ENCODE measurements at places on chromosomes 5 and 9. TPM values are rescaled to one million over a fixed set of nuclear protein-coding genes. Genes with fewer than 3 reads are reported as not detected.
A peak's percentile ranks its signal among the peaks of the same experiment; 100 is the strongest.

Gene CCDC192
- total RNA-seq: not detected

Gene OTP
- total RNA-seq: not detected

Gene RAB3C
- total RNA-seq: 1.1 TPM

Gene FOXD4L5
- not detected for total RNA-seq

Gene MSMP
- not detected for total RNA-seq

Gene LECT2
- not detected for total RNA-seq

Gene CDX1
- total RNA-seq: 299 TPM

Gene MOCS2
- 27.8 TPM for total RNA-seq

Gene C9orf152
- total RNA-seq: 72.6 TPM

Gene MYOZ3
- 0.32 TPM for total RNA-seq

Gene MARCOL
- total RNA-seq: not detected

Gene PLAC8L1
- total RNA-seq: not detected

Gene TNC
- 5.0 TPM for total RNA-seq

Gene KIF27
- total RNA-seq: 4.0 TPM

GRCh38 chr9:68552700-68553476 lies 12.2 kb upstream of the TMEM252 start:
- no peak for DNase-seq

DNA sequence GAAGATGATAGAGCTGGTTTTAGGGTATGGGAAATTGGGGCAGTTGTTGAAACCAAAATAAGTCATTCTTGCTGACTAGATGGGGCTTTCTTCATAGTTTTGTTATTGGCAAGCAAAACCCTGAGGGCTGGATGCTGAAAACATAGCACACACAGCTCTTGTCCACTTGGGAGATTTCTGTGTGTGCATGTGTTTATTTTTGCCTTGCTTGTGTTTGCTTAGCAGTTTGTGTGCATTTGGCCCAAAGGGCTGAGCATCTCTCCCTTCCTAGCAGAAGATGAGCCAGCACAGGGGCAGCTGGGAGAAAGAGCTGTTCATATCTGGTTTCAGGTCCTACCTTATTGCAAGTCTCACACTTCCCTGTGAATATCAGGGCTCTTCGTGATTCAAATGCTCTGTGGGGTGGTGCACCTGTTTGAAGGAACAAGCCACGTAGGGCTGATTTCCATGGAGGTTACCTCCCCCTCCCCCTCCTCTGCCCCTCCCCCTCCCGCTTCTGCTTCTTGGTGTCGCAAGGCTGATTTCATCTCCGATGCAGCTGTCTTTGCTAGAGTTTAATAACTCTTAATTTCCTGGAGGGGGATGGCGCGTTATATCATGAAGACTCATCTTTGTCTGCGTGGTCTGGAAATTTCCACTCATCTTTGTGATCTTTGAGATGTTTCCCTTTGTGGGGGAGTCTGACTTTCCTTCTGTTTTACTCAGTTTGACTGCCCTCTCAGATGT lies 296.5 kb downstream of the ARHGAP26 start:
- no peak for DNase-seq

DNA sequence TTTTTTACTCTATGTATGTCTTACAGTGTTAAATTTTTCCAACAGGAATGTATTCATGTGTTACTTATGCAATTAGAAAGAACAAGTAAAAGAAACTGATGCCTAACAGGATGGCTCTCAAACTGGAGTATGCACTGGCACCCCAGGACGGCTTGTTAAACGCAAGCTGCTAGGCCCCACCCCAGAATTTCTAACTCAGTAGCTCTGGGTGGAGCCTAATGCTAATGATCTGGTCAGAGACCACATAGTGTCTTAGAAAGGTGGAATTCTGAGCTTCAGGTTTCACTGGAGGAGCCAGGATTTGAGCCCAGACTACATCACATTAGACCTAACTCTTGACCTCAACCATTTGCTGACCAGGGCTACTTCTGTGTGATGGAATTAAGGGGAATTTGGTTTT lies 34.4 kb downstream of the SHC3 start:
- DNase-seq: no peak

- DNase-seq: peak; percentile 31
These were observed 60.0 kb downstream of the ERAP1 start for GRCh38 chr5:96747720-96748119.

DNA sequence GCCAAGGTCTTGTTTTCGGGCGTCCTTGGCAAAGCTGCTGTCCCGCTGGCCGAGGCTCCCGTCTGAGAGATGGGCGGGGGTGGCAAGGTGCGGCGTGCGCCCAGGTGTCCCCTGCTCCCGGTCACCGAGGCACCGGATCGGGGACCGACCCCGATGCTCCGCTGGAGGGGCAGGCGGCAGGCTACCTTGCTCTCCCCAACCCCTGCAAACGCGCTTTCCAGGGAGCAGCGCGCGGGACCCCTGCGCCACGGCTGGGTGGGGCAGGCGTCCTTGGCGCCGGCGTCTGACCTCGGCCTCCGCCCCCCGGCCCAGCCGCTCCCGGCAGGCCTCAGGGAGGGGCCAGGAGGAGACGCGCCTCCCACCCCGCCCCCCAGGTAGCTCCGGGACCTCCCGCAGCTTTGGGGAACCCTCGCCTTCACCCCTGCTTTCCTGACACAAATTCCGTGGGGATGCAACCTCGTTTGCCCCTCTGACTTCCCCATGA lies 551 bp downstream of the N4BP3 start:
- no peak for DNase-seq

- no peak for DNase-seq
These were observed 219.7 kb downstream of the EBF1 start for GRCh38 chr5:158879993-158880392.

GRCh38 chr5:158485047-158485446 lies 614.7 kb downstream of the EBF1 start:
- no peak for DNase-seq

DNA sequence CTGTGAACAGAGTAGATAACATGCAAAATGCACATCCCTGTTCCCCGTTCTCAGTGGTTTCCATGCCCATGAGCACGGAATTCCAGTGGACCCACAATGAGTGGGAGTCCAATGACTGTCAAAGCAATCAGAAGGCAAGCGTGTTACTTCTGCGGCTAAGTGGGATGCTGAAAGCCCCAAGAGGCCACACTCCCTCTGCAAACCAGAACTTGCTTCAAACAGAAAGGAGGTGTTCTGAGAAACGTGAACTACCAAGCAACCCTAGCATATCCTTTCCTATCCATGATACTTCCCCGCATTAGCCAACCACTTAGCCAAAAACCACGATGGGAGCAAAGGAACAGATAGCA lies 21.7 kb upstream of the MVB12B start:
- no peak for DNase-seq

- DNase-seq: peak; percentile 49
These were observed 44.4 kb downstream of the PRKACG start for GRCh38 chr9:68969538-68969937.

- no peak for DNase-seq
These were observed 34.6 kb upstream of the SEMA4D start for GRCh38 chr9:89532478-89532877.

- DNase-seq: no peak
These were observed 34.4 kb downstream of the NCS1 start for GRCh38 chr9:130206579-130206978.

DNA sequence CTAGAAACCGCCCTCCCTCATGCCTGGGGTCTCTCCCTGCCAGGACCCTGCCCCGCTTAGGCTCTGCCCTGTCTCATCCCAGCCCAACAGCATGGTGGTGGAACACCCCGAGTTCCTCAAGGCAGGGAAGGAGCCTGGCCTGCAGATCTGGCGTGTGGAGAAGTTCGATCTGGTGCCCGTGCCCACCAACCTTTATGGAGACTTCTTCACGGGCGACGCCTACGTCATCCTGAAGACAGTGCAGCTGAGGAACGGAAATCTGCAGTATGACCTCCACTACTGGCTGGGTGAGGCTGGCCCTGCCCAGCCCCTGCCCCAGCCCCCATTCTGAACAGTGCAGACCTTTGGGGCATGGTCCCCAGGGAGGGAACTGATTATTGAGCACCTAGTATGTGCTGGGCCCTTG lies 33.9 kb downstream of the GSN start:
- DNase-seq: no peak

GRCh38 chr5:42813533-42813932 lies 1.8 kb upstream of the SELENOP start:
- DNase-seq: no peak

DNA sequence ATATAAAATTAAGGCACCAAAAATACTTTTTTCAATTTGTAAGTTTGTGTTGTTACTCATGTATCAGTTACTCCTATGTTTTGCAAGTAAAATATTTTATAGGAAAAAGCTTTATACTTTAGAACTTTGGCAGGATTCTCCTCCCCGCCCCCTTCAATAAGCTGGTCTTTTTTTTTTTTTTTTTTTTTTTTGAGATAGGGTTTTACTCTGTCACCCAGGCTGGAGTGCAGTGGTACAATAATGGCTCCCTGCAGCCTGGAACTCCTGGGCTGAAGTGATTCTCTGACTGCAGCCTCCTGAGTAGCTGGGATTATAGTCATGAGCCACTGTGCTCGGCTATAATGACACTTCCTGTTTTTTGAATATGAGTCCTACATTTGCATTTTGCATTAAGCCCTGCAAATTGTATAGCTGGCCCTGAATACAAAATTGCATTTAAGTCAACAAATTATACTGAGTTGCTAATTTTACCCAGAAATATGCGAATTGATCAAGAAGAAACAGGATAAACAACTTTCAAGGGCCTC lies 192.9 kb downstream of the PIK3R1 start:
- DNase-seq: no peak

GRCh38 chr5:179408611-179409010 lies 63.4 kb upstream of the ADAMTS2 start:
- DNase-seq: no peak

GRCh38 chr5:10903786-10904560 lies 142.9 kb upstream of the DAP start:
- no peak for DNase-seq

- DNase-seq: no peak
These were observed 208.3 kb upstream of the VLDLR start for GRCh38 chr9:2413160-2413805.

GRCh38 chr5:137607771-137608170 lies 108.6 kb upstream of the SPOCK1 start:
- DNase-seq: no peak

DNA sequence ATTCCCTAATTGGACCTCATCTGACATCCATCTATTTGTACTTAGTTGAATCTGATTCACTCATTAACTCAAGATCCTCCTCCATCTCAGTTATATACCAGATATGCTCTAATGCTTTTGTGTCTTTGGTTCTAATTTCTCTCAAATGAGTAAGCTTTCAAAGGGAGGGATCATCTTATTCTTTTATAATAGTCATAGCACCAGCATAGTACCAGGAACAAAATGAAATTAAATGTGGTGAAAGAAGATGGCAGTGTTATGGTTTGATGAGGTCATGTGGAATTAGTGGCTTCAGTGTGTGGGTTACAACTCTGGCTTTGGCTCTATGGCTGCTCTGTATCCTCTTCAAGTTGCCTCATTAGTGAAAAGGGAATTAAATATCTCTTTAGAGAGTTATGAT lies 32.5 kb upstream of the ZNF366 start:
- no peak for DNase-seq

DNA sequence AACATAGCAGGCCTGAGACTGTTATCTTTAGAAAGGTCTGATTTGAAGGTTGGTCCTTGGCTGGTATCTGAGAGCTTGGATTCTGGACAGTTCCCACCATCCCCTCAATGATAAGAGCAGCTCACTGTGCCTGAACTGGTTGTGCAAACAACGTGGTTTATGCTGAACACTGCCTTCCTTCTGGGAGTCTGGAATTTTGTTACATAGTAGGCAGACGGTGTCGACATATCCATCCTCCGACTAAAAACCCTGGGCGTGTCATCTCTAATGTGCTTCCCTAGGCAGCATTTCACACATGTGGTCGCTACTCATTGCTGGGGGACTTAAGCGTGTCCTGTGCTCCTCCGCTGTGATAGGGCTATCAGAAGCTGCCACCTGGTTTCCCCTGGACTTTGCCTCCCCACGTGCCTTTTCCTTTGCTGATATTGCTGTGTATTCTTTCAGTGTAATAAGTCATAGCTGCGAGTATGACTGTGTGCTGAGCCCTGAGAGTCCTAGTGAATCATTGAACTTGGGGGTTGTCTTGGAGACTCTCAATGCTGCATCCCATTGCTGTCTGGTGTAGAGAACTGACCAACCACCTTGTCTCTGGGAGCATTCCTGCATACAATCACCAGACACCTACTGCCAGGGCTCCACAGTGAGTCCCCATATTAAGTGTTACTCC lies 119.1 kb upstream of the TBC1D2 start:
- peak; percentile 33 for DNase-seq

GRCh38 chr9:81705578-81705977 lies 16.2 kb upstream of the TLE1 start:
- DNase-seq: no peak

DNA sequence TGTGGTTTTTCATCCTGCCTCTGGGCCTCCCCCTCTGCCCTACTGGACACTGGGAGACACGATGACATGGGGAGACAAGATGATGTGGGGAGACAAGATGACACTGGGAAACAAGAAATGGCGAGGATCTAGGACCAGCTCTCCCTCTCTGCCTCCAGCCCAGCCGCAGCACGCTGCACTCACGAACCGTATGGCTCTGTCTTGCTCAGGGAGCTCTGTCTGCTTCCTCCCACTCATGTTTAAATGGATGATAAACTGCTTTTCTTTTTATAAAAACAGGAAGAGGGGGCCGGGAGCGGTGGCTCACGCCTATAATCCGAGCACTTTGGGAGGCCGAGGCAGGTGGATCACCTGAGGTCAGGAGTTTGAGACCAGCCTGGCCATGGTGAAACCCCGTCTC lies 73.7 kb downstream of the SPATA31D1 start:
- no peak for DNase-seq

DNA sequence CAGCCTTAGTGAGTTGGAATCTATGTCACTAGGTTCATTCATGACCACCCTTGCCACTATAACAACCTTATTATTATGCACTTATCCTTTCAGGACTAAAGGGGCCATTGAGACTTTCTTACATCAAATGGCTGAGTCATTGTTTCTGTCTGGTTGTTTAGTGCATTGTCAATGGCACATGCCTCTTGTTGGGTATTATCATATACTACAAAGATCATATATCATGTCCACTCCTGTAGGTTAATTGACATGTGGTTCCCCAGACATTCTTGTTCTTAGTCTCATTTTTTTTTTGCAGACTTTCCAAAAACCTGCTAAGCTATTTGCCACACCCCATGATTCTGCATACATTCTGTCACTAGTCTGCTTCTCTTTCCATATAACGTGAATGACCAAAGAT lies 66.7 kb upstream of the PRDM9 start:
- no peak for DNase-seq

DNA sequence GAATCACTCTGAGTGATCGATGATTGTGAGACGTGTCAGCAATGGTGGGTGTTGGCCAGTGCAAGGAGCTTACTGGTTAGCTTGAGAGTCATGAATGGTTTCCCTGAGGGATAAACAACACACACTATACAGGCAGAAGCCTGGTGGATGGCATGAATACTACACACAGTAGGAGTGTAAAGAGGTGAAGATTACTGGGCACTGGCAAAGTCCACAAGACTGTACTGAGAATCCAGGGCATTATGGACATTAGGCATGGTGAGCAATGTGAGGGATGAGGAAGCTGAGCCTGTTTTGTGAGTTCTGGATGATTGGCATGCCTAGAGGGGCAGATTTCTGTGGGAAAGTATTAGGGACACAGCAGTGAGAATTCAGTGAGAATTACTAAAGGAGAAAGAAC lies 71.3 kb downstream of the KDM4C start:
- DNase-seq: no peak

- DNase-seq: peak; percentile 56
These were observed 199.4 kb downstream of the ARRDC3 start for GRCh38 chr5:91183743-91184142.
